Adipocyte (in vitro differentiated cells): ENCODE measurements at places on chromosomes 6 and 20.
A peak's percentile ranks its signal among the peaks of the same experiment; 100 is the strongest.

DNA sequence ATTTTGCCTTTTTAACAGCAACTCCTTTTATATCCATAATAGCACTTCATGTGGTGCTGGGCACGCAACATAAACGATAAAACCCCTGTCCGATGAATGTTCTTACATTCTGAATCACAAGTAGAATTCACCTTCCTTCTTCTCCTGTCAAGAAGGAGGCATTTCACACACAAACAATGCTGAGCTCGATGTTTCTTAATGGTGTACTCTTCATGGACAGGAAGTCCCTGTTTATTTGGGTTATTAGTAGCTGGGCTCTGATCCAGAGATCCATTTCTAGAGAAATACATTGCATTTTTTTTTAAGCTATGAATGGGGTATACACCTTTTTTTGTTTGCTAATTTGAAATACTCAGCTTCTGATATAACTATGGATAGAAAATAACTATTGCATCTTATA is 82.4 kb downstream of the PPP1R3G start:
- DNase-seq = peak; percentile 22

- DNase-seq = peak; percentile 22
Observed at GRCh38 chr20:15063081-15063480, 725.7 kb upstream of the FLRT3 start.

DNA sequence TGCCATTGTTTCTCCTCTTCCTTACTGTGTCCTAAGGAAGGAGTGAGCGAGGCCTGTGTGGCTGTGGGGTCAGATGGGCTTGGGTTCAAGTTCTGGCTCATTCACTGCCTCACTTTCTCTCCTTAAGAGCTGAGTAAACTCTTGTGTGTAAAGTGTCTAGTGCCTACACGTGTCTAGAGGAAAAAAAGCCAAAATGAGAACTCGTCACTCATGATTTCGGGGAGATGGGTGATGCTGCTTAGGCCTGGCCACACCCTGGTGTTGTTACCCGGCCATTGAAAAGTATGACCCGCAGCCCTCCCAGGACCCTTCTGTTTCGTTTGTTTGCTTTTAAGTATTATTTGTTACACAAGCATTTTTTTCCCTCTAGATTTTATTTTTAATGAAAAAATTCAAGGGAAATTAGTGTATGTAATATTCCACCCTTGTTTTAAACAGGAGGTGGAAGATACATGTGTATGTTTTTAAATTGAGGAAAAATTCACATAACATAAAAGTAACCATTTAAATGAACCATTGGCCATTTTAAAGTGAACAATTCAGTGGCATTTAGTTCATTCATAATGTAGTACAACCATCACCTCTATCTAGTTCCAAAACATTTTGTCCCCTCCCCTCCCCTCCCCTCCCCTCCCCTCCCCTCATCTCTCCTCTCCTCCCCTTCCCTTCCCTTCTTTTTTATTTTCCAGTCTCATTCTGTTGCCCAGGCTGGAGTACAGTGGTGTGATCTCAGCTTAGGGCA is 71.0 kb downstream of the CEBPB start:
- DNase-seq = no peak

GRCh38 chr6:116221911-116222310 is 32.0 kb downstream of the TSPYL4 start:
- DNase-seq = peak; percentile 47
